ENCODE measurements at places on chromosomes 12 and 14.

GRCh38 chr12:8773461-8773860, 49.0 kb upstream of the A2ML1 start:
- DNase-seq, result no peak

DNA sequence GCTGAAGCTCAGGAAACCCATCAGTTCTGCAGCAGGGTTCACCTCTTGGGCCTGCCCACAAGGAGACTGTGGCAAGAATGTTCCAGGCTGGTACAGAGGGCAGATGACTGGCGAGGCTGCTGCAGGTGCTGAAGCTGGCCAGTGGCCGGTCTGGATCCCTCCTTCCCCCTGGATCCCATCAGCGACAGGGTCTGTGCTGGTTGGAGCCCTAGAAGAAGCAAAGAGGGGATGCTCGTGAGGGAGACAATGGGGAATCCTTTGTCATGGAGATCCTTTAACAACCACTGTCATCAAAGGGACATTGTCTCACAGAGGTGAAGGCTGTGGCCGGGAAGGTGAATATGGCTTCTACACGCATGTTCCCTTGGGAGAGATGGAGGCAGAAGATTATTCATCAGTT, 211.4 kb upstream of the TMEM132C start:
- DNase-seq, result no peak

DNA sequence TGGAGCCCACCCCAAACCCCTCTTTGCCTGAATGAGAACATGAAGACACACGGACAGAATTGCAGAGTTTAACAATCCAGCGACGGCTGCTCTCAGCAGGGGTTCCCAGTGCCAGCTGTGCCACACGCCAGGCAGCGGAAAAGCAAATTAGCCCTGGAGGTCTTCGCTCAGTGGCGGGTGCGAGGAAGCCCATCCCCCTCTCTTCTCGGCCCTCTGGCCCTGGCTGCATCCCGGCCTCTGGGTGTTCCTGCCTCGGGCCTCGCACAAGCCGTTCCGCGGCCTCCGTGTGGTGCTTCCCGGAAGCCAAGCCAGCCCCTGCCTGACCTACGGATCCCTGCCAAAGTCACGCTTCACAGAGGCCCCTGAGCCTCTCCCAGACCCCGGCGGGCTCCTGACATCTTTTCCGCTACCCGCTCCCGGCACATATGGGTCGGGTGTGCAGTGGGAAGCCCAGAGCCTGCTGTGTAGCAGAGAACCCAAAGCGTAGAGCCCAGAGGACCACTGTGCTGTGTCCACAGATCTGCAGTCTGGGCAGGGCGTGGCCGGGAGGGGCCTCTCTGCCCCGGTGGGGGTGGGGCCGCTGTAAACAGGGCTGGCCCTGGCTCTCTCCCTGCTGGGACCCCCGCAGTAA, 70.7 kb upstream of the GALNT9 start:
- no peak for DNase-seq

DNA sequence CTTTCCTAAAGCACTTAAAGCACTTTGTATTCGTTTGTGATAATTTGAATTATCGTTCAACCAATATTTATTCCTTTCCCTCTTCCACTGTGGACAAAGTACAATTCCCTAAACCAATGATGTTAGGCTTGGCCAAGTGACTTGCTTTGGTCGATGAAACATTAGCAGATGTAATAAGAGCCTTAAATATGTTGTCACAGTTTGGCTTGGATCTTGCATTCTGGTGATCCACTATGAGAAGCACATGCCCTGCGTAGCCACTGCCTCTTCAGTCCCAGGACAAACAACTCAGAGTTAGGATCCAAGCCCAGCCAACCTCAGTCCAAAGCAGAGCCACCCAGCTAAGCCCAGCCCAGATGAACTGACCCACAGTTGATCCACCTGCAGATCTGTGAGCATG, 8.4 kb upstream of the C12orf75 start:
- no peak for DNase-seq

DNA sequence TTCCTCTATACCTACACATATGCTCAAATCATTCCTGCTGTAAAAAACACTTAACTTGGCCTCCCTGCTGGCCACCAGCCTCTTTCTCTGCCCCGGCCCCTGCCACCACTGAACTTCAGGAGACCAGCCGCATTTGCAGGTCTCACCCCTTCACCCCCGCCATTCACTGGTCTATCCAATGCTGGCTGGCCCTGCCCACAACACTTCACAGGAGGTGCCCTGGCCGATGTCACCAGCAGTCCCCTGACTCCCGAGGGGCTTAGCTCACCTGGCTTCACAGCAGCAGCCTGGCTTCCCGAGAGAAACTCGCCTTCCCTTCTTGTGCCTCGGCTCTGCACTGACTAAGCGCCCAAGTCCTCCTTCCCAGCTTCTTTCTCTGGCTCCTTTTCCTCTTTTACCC, 7.5 kb downstream of the AK7 start:
- no peak for DNase-seq

- DNase-seq, result no peak
These were observed 26.2 kb downstream of the KITLG start for GRCh38 chr12:88553941-88554658.

GRCh38 chr14:33297565-33297964, 358.9 kb downstream of the NPAS3 start:
- no peak for DNase-seq

DNA sequence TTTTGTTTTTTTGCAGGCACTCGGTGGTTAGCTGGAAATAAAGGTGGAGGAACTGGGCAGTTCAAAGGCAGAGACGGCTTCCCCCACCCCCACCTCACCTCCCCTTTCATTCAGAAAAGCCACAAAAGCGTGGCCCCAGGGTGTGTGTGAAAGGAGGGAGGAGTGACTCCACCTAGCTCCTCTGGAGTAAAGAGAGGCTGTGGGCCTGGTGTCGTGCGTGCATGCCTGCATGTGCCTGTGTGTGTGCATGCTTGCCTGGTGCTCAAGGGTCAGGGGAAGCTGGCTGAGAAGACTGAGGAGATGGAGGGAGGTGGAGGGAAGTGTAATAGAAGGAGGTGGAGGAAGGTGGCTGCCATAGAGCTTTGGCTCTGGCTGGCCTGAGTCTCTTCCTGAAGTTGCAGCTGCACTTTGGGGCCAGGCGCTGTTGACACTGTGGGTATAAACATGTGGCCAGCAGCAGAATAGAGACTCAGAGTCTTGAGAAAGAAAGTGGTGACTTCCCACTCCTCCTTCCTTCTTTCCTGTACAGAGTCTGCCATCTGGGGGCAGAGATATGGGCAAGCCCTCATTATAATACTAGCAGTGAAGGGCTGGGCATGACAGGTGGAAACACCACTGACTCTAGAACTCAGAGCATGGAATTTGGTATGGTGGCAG, 36.9 kb upstream of the SINHCAF start:
- no peak for DNase-seq

DNA sequence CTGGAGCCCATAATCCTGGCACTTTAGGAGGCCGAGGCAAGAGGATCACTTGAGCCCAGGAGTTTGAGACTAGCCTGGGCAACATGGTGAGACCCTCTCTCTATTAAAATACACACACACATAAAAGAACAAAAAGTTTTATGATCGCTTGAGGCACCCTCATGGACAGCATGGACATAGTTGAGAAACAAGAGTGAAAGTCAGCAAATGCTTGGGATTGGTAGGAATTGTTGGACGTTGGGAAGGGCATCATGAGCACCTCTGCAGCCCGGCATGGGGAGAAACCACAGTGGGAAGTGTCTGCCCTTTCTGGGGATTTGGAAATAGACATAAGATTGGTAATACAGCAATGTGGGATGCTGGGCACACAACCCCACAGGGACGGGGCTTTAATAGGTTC, 231.9 kb upstream of the FOXN3 start:
- DNase-seq, result no peak

GRCh38 chr12:93518725-93519124, 51.4 kb downstream of the MRPL42 start:
- no peak for DNase-seq

DNA sequence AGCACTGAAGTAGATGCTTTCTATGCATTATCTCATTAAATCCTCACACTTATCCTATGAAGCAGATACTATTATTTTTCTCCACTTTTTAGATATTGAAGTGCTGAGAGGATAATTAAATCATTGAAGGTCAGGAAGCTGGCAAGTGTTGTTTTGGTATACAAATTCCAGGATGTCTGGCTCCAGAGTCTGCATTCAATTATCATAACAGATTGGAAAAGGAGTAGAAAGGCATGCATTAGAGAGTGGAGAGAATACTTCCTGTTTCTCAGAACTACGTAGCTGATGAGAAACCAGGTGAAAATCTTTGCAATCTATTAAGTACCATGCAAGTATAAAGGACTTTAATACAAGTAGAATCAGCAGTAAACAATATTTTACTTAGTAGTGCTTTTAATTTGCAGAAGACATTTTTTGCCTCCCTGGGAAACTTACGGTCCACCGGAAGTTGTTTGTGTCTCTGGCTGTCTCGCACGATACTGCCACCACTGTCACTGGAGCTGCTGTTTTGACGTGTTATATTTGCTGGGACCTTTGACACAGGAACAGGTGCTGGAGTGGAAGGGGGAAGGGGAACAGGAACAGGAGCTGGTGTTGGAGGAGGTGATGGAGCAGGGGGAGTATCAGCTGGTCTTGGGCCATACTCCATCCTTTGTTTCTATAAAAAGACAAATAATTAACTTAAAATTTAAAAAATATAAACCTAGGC, 158.0 kb downstream of the EPS8 start:
- DNase-seq, result no peak

- no peak for DNase-seq
These were observed 12.6 kb upstream of the OAS1 start for GRCh38 chr12:112894128-112894527.

- no peak for DNase-seq
These were observed 116.9 kb downstream of the FGD4 start for GRCh38 chr12:32516230-32516629.

GRCh38 chr14:75831952-75832351, 149.8 kb downstream of the TGFB3 start:
- no peak for DNase-seq

GRCh38 chr14:100239211-100239839, 381 bp downstream of the YY1 start:
- peak; percentile 70 for DNase-seq

DNA sequence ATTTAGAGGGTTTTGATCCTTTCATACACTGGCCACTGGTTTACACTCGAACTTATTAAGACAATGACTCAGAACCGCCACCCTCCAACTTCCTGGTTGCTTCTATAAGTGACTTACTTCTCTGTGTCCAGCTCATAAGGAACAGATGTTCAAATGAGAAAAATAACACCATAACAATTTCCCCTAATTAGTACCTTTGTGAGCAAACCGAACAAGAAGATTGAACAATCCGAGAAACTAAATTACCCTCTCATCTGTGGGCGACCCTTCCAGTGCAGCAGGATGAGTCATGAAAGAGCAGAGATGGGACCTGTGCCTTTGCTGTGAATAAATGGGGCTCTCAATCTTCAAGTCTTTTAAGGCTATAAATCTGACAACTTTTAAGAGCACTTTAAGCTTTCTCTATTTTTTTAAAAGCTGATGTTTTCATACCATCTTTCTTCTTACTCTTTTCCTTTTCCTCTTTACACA, 146.8 kb upstream of the RASSF8 start:
- DNase-seq, result no peak

DNA sequence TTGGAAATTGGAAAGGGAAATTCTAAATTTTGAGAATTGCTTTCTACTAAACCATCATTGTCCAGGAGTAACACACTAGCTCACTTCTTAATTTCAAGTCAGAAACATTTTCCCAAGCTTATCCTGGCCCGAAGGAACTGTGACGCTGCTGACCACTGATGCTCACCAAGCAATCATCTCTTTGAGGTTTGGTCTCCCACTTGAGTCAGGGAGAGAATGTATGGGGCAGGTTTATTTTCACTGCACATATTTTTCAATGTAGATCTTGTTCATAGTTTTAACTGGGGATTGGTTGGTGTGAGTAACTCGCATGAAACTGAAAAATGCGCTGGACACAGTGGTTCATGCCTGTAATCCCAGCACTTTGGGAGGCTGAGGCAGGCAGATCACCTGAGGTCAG, 12.9 kb upstream of the RNASE10 start:
- no peak for DNase-seq

DNA sequence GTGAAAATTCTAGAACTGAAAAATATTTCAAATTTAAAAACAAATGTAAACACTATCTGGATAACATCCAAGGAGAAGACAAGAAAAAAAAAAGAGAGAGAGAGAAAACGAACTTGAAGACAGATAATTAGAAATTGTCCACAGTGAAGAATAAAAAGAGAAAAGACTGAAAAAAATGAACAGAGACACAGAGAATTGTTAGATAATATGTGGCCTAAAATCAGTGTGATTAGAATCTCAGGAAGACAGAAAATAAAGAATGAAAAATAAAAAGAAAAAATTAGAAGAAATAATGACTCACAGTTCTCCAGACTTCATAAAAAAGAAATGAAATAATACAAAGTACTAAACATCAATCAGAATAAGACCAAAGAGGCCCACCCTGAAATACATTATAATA, 1209.3 kb downstream of the FSCB start:
- DNase-seq, result no peak

DNA sequence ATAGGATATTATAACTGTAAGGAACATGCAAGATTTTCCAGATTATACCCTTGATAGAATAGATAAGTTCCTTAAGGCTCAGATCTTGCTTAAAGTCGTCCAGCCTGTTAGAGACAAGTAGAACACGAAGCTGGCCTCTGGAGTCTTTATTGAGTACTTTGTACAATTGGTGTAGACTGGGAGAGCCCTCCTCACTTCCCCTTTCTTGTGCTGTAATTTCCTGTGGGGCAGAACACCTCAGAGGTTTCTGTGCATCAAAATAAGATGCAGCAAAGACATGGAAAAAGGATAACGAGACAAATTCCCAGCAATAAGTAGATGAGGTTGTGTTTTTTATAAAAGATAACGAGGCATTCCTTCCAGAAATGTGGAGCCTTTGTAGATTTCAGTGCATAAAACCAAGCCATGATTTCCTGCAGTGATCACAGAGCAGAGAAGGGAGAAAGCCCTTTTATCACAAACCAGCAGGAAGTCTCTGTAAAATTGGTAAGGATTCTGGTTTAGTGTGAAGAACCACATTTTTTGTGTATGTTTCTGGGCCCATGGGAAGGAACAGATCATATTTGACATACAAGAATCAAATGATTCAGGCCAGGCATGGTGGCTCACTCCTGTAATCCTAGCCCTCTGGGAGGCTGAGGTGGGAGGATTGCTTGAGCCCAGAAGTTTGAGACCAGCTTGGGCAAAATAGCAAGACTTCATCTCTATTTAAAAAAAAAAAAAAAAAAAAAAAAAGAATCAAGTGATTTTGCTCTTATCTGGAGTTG, 18.0 kb downstream of the GPRC5A start:
- DNase-seq, result no peak

Measured in muscle of back (tissue), 13 donors.